ENCODE measurements at places on chromosomes 16 and 17.

DNA sequence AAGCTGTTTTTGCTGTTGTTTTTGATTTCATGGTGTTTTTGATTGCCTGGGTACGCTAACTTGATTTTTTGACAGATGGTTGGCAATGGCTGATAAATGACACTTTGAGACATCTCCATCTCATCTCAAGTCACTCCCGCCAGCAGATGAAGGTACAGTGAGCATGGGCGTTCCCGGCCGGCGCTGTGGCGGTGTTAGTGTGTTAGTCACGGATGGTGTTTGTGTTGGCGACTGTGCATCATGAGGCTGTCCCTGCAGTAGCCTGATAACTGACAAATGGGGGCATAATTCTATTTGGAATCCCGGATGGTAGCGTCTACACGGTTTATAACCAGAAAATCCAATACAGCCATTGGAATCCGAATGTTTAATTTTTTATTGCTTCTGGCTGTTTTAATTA lies 81.6 kb upstream of the ZNF750 start:
- no peak for DNase-seq

GRCh38 chr16:56539656-56540055 lies 19.8 kb upstream of the BBS2 start:
- no peak for DNase-seq

DNA sequence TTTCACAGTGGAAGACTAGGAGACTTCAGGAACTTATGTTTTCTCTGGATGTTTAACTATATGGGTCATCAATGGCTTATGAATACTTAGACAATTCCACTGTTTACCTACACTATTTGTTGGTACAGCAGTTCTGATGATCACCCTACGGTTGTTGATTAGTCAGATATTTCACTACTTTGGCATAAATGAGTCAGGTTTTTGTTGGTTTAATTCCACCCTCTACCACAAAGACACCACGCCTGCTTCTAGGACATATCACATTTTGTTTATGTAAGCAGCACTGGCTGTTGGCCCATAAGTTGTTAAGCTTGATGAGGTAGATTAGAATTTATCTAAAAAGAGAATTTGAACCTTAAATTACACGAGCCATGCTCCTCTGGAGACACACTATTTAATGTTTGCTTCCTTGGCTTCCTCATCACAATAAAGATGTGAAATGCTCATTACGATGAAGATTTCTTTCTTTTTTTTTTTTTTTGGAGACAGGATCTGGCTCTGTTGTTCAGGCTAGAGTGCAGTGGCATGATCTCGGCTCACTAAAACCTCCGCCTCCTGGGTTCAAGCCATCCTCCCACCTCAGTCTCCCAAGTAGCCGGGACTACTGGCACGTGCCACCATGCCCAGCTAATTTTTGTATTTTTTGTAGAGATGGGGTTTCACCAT lies 4.3 kb downstream of the GDE1 start:
- DNase-seq = no peak

GRCh38 chr17:44002141-44002848 lies 2.1 kb upstream of the NAGS start:
- no peak for DNase-seq

- DNase-seq = no peak
Measured at GRCh38 chr17:83098241-83099085, 19.1 kb downstream of the METRNL start.

DNA sequence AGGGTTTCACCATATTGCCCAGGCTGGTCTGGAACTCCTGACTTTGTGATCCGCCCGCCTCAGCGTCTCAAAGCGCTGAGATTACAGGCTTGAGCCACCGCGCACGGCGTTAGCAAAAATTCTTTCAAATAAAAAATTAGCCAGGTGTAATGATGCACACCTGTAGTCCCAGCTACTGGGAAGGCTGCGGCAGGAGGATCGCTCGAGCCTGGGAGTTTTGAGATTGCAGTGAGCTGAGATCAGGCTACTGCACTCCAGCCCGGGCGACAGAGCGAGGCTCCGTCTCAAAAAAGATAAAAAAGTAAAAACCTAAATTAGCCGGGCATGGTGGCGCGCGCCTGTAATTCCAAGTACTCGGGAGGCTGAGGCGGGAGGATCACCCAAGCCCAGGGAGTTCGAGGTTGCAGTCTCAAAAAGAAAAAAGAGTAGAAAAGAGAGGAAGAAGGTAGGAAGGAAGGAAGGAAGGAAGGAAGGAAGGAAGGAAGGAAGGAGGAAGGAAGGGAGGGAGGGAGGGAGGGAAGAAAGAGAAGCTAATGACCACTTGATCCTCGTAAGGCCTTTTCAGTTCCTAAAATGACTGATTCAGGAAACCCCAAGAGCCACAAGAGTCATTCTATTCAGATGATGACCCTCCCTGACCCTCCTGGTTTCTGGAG lies 59.2 kb downstream of the SRL start:
- peak; percentile 54 for DNase-seq

GRCh38 chr16:86498671-86499439 lies 11.5 kb upstream of the FOXF1 start:
- DNase-seq = no peak

DNA sequence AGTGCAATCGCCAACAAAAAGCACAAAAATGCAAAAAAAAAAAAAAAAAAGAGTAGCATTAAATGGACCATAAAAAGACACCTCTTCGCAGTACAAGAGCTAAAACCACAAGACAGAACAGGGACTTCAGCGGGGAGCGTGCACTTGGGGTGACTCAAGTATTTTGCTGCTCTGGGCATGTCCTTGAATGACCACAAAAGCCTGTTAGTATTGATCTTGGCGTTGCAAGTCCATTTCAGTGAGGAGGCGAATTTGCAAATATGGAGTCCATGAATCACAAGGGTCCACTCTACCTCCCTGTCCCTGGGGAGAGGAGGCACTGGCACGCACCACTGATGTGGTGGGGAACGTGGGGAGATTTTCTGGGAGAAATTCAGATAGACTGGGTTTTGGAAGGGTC lies 78.9 kb downstream of the CNGB1 start:
- no peak for DNase-seq

DNA sequence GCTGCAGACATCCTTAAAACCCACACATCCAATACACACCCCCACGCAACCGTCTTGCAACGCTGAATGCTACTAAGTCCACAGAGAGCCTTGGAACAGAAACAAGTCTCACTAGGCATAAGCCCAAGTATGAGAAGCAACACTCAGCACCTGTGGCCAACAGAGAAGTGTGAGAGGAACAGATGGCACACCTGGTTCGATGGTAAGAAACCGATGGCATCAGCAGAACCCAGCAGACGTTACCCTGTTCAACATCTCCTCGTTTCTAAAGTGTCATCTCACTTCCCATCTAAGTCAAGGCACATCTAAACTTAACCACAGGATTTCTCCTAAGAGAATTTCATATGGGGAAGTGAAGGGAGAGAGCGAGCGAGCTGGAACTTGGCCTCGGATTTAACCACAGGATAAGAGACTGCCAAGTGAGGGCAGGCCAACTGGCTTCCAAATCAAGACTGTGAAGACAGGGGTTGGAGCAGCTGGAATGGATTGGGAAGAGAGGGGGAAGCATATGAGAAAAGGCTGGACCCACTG lies 41.0 kb downstream of the NXPH3 start:
- DNase-seq = no peak

GRCh38 chr17:30351735-30352134 lies 17.9 kb upstream of the TMIGD1 start:
- no peak for DNase-seq

GRCh38 chr17:65035191-65035590 lies 21.3 kb downstream of the GNA13 start:
- DNase-seq = no peak

DNA sequence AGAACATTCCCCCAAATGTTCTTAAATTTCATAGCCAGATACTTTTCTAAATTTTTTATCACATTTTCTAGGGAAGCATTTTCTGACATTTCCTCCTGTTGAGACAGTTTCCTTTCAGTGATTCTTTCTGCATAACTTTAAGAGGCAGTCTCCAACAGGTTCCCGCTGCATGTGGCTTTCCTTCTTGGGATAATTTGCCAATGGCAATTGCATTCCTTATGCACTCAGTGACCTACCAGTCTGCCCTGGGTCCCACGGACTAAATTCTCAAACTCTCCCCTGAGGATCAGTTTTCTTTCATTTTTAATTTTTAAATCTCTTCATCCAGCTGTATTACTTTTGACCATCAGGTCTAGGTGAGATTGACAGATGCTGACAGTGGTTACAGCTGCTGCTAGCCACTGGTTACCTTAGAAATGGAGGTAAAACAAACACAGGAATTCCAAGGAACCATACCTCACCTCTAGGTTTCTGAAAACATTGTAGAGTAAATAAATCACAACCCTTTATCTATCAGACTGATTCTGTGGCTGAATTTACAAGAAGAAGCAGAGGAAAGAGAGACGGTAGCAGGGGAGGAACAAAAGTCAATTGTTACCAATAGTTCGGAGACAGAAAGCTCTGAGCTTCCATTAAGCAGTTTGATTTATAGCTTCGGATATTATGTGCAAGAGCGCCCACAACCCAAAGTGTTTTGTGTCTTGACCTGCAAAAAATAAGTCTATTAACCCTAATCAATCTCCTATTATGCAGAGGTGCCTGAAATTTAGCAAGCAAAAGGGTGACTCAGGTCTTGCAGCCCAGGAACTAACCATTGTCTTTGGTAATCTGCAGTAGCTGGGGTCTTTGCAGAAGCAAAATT lies 216.0 kb downstream of the PMP22 start:
- DNase-seq = no peak

DNA sequence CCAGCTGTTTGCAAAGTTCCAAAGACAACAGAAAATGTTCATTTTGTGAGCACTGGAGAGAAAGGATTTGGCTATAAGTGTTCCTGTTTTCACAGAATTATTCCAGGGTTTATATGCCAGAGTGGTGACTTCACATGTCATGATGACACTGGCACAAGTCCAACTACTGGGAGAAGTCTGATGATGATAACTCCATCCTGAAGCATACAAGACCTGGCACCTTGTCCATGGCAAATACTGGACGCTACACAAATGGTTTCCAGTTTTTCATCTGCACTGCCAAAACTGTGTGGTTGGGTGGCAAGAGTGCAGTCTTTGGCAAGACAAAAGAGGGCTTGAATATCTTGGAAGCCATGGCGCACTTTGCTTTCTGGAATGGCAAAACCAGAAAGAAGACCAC lies 385.0 kb downstream of the CDH11 start:
- DNase-seq = no peak

GRCh38 chr16:78473031-78473699 lies 373.7 kb downstream of the WWOX start:
- no peak for DNase-seq

DNA sequence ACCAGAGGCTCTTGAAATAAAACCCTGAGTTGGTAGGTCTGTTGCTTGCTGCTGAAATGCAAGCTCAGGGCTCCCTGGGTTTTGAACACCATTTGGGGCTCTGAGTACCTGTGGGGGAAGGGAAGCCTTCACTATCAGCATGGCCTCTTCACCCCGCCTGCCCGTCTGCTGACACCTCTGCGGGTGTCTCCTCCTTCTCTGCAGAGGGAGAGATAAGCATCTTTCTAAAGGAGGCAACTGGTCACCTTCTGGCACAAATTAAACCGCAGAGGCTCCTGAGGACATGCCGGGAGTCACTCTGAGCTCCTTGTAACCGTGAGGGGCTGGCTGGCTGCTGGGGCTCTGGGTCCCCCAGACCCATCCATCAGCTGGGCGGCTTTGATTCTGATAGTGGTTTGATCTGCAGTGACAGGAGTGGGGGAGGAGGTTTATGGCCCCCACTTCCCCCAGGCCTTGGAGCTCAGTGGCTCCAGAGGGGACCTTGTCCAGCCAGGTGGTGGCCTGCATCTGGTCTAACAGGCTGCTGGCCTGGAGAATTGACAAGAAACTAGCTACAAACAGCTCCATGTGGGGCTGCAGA lies 123.5 kb downstream of the IRF8 start:
- DNase-seq = no peak

DNA sequence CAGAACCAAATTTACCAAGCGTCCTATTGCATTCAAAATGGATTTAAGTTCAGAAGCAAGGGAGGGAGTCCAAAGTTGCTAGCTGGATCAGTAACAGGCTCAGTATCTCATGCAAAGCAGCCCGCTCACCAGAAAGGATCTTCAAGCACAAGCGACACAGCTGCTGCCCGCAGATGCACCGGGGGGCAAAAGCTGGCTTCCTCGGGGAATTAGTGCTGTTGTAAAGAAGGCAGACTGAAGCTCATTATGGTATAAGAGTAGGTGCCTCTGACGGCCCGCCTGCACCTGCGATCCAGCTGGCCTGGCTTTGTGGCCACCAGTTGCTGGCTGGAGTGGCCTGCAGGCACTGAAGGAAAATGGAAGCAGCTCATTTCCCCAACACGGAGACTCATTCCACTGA lies 128.4 kb upstream of the RCVRN start:
- DNase-seq = no peak

GRCh38 chr17:65055708-65056638 lies 567 bp downstream of the GNA13 start:
- DNase-seq = no peak

- DNase-seq = no peak
Measured at GRCh38 chr17:44539673-44540072, 17.6 kb upstream of the FZD2 start.

DNA sequence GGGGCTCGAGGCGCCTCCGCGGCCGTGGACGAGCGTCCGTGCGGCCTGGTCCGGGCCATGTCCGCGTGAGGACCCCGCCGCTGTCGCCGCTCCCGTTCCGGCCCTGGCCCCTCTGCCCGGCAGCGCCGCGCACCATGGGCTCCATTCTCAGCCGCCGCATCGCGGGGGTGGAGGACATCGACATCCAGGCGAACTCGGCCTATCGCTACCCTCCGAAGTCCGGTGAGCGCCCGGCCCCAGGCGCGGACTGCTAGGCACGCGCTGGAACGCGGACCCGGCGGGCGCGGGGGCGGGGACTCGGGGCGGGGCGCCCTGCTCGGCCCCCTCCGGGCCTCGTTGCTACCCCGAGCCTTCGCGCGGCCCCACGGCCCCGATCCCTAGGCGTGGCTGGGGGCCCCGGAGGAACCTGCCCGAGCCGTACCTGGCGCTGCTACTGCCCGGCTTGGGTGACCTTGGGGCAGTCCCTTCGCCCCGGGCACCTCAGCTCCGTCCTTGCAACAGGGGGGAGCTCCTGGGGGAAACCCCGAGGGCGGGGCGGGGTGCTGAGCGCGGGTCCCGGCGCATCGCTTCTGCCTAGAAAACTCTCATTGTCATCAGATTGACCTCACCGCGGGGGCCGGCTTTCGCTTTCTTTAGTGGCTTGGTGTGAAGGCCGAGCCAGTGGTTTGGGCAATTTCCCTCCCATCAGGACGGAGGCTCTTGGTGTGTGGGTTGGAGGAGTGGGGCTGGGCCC lies 367 bp downstream of the MGRN1 start:
- no peak for DNase-seq

GRCh38 chr17:82709024-82709675 lies 7.4 kb upstream of the FN3KRP start:
- no peak for DNase-seq

- DNase-seq = no peak
Measured at GRCh38 chr16:31248344-31248743, 11.4 kb upstream of the ITGAM start.

- no peak for DNase-seq
Measured at GRCh38 chr16:66135421-66135831, 231.1 kb upstream of the CDH5 start.

DNA sequence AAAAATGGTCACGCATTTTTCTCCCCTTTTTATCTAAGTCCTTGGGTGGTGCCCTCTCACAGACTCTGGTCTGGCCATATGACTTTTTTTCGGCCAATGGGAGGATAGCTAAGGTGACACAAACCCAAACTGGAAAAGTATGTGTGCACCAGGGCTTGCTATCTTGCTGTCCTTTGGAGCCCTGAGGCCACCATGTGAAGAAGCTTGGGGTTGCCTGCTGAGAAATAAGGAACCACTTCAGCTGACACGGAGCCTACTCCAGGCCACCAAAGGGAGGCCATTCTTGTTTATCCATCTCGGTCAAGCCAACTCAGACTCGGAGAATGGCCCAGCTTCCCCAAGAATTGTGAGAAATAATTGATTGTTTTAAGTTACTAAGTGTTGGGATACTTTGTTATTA lies 111.4 kb upstream of the ZFHX3 start:
- no peak for DNase-seq

Data from GDM1 (cell line).